Activated naive CD4-positive, alpha-beta T cell treated with anti-CD3 and anti-CD28 coated beads, Interleukin-2, amount 50 U/mL, for 72 hours (primary cell): ENCODE measurements at places on chromosomes 12 and 14.

GRCh38 chr12:118404876-118405521 is 28.6 kb downstream of the SUDS3 start:
- DNase-seq: no peak

- no peak for DNase-seq
Observed at GRCh38 chr14:103314496-103315277, 19.4 kb upstream of the EIF5 start.

DNA sequence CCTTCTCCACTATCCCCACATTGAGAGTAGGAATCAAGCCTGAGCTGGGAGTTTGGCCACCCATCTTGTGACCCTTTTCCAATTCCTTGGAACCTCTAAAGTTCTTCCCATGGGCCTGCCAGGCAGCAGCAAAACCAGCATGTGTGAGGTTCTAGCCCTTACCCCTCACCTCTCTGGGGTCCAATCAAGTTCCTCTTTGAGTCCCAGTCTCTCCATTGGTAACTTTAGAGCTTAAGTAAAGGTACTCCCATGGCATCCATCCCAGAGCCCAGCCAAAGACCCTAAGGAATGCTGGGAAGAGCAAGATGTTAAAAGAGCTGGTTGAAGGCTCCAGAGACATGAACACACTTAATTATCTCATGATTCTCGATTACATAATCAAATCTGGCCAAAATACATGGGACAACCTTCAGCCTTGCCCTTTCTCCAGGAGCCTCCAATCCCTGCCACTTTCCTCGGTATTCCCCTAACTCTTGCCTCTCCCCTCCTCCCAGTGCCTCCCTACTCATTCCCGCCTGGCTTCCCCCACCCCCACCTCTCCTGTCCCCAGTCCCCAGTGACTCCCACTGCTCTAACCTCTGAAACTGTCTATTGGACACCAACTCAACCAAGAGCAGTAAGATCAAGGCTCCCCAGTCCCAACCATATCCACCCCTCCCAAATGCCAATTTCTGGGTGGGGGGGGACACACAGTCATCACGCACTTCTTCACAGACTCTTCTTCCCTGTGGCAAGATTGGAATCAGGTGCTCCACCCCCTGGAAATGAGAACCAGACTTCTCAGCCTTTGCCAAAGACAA is 4.8 kb upstream of the TNS2 start:
- no peak for DNase-seq

DNA sequence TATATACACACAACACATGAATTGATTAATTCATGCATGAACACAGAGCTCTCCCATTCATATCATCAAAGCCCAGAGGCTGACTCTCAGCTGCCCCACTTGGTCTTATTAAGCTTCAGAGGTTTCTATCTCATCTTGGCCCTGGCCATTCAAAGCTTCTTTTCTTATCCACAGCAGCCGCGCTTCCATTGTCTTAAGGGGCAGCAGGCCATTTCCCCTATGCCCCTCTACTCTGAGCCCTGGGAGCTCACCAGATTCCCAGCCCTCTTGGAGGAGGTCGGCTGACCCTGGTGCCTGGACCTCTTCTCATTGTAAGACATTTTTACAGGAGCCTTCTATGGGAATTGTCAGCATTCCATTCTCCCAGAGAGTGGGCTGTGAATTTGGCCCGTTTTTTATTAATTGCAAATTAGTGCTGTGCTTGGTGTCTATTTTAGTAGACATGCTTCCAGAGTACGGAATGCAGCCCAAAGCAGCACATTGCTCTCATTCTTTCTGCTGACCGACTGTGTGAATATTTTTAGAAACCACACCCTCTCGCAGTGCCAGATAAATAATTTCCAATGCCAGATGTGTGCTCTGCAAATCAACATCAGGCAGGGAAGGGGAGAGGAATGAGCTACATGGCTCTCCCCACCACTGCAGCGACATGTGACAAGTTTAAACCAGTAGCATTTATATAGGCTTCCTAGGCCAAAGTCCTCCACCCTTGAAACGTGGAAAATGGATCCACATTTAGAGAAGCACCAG is 58.5 kb downstream of the NUAK1 start:
- no peak for DNase-seq

- DNase-seq: no peak
Observed at GRCh38 chr14:81127785-81128184, 93.0 kb downstream of the GTF2A1 start.

DNA sequence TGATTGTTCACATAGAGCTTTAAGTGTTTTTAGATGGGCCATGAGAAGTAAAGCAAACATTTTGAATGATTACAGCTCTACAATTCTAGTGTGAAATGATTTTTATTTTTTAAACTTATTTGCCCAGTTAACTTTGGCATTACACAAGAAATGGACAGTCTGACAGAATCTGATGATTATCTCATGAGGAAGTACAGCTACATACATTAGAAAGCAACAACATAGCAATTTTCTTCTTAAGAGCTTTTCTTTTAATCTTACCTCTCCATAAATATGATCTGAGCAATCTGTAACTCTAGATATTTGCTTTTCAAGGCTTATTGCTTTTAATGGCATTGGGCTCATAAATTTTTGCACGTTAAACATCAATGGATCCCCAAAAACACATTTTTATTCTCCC is 26.5 kb upstream of the PPP1R12A start:
- DNase-seq: no peak

GRCh38 chr12:3755898-3756297 is 3.0 kb upstream of the CRACR2A start:
- no peak for DNase-seq

DNA sequence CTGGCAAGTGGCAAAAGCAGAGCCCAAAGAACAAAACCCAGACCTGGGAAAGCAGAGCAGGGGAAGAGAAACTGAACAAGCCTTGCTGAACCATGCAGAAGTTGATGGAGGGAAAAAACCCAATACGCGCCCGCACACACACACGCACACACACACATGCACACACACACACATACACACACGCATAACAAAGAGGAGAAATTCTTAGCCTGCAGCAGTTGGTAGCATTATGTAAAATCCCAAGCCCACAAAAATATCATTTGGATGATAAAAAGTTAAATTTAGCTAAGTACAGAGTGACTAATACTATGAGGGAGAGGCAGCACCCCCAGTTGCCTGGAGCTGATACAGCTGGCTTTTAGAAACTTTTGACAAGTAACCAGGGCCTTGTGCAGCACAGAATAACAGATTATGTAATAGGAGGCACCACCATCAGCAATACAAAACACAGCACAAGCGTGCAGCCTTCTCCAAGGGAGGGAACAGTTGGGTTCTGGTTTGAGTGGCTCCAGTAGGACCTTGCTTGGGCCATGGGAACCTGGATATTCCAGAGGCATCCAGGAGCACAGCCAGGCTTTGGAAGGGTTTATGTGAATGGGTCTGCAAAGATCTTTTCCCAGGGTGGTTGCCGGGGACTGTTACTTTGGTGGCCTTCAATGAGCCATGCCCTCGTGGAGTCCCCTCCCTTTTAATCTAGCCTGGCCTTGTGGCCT is 35.3 kb downstream of the PITPNM2 start:
- DNase-seq: no peak

- DNase-seq: no peak
Observed at GRCh38 chr12:86663716-86664115, 407.5 kb upstream of the MGAT4C start.

GRCh38 chr14:105891221-105891602 is 364.8 kb downstream of the TMEM121 start:
- DNase-seq: no peak

DNA sequence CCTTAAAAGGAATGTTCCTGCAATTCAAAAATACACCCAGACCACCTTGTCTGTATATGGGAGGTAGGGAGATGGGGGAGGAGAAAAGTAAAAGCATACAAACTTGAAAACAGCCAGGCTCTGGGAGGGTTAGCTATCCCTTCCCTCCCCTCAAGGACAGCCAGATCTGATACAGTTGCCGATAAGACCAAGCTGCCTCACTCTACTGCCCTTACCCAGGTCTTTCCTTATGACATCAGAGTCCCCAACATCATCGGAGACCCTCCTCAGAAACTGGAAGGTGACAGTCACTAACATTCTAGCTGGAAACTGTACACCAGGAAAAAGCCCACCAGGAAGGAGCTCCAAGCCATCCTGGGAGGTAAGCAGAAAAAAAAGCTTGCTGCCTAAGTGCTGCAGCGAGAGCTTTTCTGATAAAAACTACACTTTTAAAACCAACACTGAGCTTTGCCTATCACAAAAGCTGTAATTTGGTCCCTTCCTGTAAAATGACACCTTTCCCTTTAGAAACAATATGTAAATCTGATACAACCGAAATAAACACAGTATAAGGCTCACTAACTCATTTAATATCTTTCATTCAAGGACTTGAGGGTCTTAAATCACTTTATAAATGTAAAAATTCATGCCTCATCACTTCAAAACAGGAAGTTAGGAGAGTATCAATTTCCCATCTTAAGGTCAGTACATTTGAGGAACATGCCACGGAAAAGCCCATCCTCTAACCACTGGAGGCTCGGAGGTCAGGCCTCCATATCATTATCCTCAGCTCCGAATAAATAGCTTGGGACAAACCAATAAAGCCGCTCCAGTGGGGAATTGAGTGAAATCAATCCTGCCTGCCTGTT is 20.4 kb upstream of the PLEKHH1 start:
- DNase-seq: no peak

DNA sequence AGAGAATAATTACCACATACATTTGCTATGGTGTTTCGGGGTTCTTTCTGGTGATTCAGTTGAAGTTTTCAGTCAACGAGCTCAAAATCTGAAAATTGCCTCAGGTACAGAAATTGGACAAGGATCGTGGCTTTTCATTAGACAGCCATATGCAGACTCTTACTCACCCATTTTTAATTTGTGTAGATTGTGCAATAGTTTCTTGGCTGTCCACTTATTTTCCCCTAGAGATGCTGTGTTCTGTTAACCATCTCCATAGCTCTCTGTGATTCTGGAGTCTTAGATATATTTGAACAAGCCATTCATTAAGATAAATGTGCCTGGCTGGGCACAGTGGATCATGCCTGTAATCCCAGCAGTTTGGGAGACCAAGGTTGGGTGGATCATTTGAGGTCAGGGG is 497.1 kb upstream of the RPL10L start:
- no peak for DNase-seq

DNA sequence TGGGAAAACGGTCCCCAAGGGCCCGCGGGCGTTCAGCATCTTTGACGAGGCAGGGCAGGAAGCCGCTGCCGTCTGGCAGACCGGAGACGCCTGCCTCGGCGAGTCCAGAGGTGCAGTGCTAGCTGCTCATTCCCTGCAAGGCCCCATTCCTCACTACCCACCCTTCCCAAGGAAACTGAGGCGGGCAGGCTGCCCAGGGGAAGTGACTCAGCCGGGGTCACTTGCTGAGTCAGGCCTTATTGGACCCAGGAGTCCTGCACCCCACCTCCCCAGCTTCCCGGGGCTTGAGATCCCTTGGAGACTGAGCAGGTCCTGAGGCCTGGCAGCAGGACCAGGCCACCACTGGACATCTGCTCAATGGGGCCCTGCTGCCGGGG is 3.7 kb downstream of the SH2B3 start:
- no peak for DNase-seq

GRCh38 chr12:989051-989450 is 2.0 kb upstream of the ERC1 start:
- DNase-seq: no peak

- DNase-seq: no peak
Observed at GRCh38 chr12:102376181-102376747, 104.1 kb downstream of the IGF1 start.

DNA sequence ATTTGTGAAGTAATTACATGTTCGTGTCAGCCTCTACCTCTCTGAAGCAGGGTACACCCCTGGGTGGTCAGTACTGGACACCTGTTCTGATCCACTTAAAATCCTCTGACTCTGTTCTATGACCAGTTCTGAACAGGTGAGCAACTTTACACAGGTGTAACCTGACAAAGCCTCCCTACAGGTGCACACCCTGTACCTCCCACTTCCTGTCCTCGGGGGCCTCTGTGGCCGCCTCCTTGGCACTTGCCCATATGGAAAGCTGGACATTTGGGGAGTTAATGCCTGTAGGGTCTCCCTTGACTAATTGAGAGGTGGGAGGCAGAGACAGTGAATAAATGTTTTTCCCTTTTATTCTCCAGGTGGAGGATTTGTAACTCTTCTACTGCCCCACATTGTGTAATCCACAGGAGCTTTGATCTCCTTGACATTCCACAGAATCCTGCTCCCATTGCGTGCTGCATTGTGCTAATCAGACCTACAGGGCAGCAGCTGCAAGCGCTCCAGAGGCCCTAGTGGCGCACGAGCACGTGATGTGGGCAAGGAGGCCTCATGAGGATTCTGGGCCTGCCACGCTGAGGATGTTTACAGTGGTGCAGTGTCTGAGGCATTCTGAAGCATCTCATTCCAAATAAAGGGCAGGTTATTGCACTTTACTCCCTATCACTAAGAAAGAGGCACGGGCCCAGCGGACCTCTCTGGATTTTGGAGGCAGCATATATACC is 45.8 kb upstream of the BATF start:
- no peak for DNase-seq

GRCh38 chr12:81255456-81255855 is 177.6 kb downstream of the ACSS3 start:
- no peak for DNase-seq

DNA sequence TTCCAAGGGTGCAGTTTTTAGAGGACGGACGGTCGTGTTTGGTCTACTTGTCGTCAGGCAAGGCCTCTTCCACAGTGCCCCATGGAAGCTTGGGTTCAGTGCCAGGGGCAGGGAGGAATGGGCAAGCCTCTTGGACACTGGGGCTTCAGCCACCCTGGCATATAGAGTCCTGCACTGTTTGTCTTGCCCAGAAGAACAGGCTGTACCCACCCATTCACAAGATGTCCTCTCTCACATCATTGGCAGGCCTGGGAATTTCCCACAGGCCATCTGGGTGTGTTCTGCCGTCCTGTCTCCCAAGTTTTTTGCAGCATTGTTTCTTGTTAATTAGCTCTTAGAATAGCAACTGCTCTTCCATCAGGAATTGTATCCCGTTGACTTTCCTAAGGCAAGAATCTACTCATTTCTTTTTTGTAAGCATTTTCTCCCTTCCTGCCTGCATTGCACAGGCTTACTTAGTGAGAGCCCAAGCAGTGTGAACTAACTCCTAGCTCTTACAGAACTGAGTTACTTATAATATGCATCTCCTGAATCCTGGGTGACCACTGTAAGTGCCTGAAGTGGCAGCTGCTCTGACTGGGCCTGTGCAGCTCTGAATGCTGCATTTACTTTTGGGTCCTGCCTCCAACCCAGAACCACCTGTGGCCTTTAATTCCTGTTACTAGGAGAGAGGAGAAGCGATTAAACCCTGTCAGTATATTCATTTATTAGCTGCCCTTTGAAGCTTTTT is 149.4 kb upstream of the HIF1A start:
- DNase-seq: no peak

- no peak for DNase-seq
Observed at GRCh38 chr12:76260390-76260748, 87.8 kb downstream of the BBS10 start.

DNA sequence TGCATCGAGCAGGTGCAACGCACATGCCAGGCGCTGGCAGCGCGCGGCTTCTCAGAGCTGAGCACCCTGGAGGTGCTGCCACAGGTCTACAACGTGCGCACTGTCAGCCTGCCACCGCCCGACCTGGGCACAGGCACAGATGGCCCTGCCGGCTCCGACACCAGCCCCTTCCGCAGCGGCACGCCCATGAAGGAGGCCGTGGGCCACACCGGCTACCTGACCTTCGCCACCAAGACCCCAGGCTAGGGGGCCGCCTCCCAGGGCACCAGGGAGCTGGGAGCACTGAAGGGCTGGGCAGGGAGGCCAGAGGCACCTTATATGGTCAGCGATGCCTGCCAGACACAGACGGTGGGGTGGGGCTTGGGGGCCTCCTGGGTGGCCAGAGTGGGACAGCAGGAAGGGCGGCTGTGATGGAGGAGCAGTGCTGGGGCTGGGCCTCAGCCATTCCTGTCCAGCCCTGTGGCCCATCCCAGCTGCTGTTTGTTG is 5.6 kb downstream of the TRMT61A start:
- no peak for DNase-seq

- no peak for DNase-seq
Observed at GRCh38 chr14:63544591-63545299, 1.6 kb upstream of the PPP2R5E start.
